ENCODE measurements at places on chromosomes 5 and 9.

DNA sequence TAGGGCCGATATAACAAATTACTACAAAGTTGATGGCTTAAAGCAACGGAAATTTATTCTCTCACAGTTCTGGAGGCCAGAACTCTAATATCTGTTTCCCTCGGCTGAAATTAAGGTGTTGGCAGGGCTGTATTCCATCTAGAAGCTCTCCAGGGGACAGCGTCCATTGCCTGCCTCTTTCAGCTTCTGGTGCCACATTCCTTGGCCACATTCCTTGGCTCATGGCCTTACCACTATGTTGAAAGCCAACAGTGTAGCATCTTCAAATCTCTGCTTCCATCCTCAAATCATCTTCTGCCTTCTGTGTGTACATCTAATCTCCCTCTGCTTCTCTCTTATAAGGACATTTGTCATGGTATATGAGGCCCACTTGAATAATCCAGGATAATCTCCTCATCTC, 17.2 kb downstream of the FGF10 start:
- no peak for DNase-seq

- no peak for DNase-seq
These were observed 106.5 kb upstream of the MSX2 start for GRCh38 chr5:174617910-174618309.

- no peak for DNase-seq
These were observed 48.9 kb downstream of the SH3PXD2B start for GRCh38 chr5:172405226-172406107.

GRCh38 chr5:1445689-1446601, 705 bp upstream of the SLC6A3 start:
- no peak for DNase-seq

DNA sequence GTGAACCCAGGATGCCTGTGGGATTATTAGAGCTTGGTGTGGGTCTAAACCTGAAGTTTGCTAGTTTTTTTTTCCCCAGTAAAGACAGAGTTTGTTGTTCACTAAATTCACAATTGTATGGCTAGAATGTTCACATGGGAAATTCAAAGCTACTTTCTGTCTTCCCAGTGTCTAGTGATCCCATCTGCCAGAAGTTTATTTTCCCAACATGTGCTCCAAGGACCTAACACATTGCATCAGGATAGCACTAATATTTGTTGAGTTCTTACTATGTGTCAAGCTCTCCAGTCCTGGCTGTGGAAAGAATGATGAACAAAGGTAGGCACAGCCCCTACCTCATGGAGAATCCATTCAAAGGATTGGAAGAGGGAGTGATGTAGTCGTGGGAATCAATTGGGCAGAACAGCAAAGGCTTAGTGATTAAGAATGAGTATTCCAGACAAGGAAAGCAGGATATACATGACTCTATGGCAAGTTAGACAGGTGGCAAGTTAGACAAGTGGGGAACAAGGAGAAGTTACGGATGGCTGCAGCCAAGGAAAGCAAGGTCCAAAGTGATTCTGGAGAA, 521.5 kb upstream of the WWC1 start:
- no peak for DNase-seq

GRCh38 chr9:129606161-129607026, 14.5 kb downstream of the C9orf50 start:
- no peak for DNase-seq

DNA sequence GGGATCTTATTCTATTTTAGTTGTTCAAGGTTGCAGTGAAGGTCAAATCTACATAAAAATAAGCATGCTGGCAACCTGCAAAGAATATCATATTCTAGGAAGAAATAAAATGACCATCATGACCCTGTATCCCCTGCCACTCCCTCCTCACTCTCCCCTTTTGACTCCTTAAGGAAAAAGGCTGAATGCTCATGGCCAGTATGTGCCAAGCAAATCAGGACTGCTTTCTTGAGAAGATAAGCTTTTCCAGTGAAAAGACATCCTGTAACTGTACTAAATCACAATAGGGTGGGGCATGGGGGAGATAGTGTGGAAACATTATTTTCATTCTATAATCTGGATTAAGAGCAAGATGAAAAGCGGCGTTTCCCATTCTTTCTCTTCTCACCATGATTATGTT, 100.6 kb upstream of the LIFR start:
- no peak for DNase-seq

DNA sequence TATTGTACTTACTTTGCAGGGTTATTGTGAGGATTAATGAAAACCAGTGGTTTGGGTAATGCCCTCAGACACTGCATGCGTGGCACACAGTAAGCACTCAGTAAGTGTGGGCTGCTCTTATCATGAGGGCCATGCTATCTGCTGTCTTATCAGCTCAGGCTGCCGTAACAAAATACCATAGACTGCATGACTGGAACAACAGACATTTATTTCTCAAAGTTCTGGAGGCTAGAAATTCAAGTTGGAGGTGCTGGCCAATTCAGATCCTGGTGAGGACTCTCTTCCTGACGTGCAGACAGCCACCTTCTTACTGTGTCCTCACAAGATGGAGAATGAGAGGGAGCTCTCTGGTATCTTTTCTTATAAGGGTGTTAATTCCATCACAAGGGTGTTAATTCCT, 23.9 kb upstream of the SH3PXD2B start:
- no peak for DNase-seq

- DNase-seq = peak; percentile 43
These were observed 475 bp upstream of the GOLM1 start for GRCh38 chr9:86099701-86100364.

DNA sequence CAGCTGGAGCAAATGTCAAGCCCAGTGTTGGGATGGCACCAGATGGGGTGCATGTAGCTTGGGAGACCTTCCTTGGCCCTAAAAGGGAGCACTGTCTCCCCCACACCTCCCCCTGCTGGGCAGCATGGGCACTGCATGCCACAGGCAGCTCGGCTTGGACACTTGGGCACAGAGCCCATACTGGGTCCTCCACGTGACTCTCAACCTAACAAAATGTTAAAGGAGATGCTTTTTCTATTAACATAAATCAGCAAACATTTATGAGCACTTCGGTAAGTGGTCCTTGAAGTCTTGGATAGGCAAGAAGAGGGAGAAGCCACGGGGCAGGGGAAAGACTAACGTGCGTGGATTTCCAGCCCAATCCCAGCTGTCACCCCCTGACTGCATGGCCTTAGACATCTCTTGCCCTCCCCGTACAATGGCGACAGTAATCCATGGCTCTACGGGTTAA, 23.9 kb upstream of the MAPK9 start:
- peak; percentile 82 for DNase-seq

DNA sequence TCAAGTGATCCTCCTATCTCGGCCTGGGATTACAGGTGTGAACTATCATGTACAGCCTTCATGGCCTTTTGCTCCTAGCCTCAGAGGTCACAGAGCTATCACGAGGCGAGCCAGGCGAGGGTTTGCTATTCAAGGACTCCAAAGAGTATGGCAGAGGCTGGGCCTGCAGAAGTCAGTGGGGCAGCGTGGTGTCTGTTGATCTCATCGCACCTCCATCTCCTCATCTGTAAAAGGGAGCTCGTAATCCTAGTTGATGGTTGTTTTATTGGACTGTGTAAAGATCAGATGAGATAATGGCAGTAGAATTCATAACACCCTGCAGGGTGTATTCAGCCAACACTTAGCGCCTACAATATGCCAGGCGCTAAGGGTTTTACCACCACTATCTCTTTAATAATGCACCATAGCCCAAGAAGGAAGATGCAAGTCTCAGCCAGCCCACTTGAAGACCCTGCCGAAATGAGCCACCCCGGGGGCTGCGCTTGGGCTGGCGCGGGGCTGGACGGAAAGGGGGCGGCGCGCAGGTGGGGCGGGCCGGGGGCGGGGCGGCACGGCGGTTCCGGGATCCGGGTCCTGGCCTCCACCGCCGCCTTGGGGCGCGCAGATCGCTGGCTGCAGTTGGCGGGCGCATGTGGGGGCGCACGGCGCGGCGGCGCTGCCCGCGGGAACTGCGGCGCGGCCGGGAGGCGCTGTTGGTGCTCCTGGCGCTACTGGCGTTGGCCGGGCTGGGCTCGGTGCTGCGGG, at the start of gene GALNT12:
GALNT12 (plus strand) TSS at position 601 of the 744 bp plus-strand sequence; CDS start at position 630, 29 bp downstream.
- DNase-seq = peak; percentile 64

DNA sequence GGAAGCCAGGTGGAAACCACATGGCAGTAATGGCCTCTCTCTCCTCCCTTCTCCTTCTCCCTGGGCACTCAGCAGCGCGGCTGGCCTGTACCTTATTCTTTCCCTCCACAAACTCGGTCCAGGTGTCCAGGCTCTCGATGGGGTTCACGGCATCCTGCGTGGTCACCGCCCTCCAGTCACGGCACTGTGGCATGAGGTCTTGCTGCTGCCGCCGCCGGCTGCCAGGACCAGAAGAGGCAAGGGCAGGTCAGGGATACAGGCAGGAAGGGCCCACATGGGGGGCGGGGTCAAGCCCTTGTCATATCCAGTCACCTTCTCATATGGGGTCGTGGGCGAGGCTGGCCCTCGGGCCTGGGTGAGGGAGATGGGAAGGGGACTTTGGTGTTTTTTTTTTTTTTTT, 25.6 kb downstream of the FLT4 start:
- DNase-seq = no peak

- DNase-seq = no peak
These were observed 729 bp upstream of the TNPO1 start for GRCh38 chr5:72815580-72816283.

- DNase-seq = no peak
These were observed 917.6 kb upstream of the DMAC1 start for GRCh38 chr9:8717146-8717545.

DNA sequence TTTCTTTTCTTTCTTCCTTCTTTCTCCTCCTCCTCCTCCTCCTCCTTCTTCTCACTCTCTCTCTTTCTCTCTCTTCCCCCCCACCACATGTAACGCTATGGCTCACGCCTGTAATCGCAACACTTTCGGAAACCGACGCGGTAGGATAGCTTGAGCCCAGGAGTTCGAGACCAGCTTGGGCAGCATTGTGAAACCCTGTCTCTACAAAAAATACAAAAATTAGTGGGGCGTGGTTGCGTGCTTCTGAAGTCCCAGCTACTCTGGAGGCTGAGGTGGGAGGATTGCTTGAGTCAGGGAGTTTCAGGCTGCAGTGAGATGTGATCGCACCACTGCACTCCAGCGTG, 736 bp upstream of the GLDC start:
- DNase-seq = peak; percentile 64

GRCh38 chr9:18678821-18679590, 205.1 kb downstream of the ADAMTSL1 start:
- no peak for DNase-seq

GRCh38 chr9:94648185-94648584, 8.9 kb upstream of the FBP1 start:
- no peak for DNase-seq

DNA sequence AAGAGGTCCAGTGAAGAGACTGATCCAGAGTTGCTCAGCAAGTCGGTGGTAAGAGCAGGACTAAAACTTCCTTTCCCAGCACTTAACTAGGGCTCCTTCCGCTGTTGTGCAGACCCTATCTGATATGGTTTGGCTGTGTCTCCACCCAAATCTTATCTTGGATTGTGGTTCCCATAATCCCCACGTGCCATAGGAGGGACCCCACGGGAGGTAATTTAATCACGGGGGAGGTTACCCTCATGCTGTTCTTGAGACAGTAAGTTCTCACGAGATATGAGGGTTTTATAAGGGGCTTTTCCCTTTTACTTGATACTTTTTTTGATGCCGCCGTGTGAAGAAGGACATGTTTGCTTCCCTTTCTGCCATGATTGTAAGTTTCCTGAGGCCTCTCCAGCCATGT, 221.9 kb upstream of the GLRA1 start:
- DNase-seq = no peak

- no peak for DNase-seq
These were observed 1.8 kb upstream of the TMEM250 start for GRCh38 chr9:136120438-136120844.

DNA sequence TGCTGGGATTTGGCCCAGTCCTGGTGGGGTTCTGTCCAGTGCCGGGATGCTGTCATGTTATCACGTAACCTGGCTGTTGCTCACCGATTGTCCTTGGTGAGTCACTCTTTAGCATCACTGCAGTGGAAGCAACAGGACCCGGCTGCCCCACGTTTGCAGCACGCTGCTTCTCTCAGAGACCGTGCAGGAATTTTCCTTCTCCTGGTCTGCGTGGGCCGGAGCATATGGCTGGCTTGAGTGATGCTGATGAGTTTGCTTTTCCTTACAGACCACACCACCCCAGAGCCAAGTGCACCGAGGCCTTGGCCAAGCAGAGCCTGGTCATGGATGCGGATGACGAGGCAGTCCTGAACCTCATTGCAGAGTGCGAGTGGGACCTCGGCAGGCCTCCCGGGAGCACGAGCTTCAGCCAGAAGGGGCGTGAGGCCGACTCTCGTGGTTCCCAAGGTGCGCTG, 21.4 kb downstream of the CEP72 start:
- no peak for DNase-seq

DNA sequence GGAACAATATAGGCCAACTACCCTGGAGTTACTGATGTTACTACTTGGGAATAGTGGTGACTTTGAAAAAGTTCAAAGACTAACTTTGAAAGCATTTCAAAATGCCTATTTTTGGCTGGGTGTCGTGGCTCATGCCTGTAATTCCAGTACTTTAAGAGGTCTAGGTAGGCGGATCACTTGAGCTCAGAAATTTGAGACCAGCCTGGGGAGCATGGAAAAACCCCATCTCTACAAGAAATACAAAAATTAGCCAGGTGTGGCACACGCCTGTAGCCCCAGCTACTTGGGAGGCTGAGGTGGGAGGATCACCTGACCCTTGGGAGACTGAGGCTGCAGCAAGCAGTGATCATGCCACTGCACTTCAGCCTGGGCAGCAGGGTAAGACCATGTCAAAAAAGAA, 105.3 kb downstream of the ARRDC3 start:
- no peak for DNase-seq

DNA sequence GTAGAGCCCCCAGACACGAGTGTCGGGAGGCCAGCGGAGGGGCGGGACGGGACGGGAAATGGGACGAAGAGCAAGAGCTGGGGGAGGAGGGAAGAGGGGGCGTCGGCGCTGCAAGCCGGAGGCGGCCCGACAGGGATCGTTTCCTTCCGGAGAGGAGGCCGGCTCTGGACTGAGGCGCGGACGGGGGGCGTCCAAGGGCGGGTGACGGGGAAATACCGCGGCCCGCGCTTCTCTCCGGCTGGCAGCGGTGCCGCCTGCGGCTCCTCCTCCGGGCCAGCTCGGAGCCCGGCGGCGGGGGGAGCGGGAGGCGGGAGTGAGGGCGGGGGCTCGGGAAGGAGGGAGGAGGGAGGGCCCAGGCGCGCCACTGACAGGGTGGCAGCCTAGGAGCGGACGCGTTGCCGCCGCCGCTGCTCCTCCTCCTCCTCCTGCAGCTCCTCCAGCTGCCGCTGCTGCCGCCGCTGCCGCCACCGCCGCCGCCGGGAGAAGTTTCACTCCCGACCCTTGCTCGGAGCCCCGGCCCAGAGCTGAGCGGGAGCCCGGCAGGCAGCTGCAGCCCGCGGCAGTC, at the start of gene CHSY3:
CHSY3 (plus strand) TSS at position 364 of the 565 bp plus-strand sequence.
- DNase-seq = peak; percentile 61

GRCh38 chr5:132770476-132771159, 6.4 kb downstream of the SEPTIN8 start:
- DNase-seq = no peak
